Pulmonary artery endothelial cell (primary cell): ENCODE measurements at places on chromosomes 6 and 20.

DNA sequence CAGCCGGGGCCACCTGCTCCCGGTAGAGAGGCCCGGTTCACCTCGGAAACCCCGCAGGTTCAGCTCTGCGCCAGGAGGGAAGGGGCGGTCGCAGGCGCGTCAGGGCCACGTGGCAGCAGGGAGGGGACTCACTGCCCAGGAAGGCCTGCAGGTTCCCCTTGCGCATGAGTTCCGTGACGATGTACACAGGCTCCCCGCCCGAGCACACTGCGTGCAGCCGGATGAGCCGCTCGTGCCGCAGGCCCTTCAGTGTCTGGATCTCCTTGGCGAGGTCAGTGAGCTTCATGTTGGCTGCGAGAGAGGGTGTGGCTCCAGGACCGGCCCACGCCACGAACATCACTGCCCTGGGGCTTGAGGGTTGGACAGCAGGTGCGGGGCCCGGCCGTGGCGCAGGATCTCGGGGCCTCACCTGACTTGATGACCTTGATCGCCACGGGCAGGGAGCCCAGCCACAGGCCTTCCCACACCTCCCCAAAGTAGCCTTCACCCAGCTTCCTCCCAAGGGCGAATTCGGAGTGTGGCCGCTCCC, 4.9 kb upstream of the PTK6 start:
- no peak for DNase-seq

GRCh38 chr6:137906020-137906472, 39.0 kb downstream of the TNFAIP3 start:
- no peak for DNase-seq

- no peak for DNase-seq
These were observed 24.9 kb upstream of the EDN1 start for GRCh38 chr6:12265296-12265695.

GRCh38 chr6:40931931-40932330, 107.1 kb downstream of the UNC5CL start:
- no peak for DNase-seq

GRCh38 chr6:23534351-23534750, 591.7 kb upstream of the NRSN1 start:
- no peak for DNase-seq
